ENCODE measurements at places on chromosomes 5 and 9. TPM values are rescaled to one million over a fixed set of nuclear protein-coding genes. Genes with fewer than 3 reads are reported as not detected.

MIER3 gene
- total RNA-seq: 10.2 TPM

ANGPTL2 gene
- 2.1 TPM for total RNA-seq

FOXB2 gene
- not detected for total RNA-seq

OMD gene
- total RNA-seq: 0.40 TPM

PRUNE2 gene
- 4.9 TPM for total RNA-seq

RGS7BP gene
- total RNA-seq: 0.12 TPM

ISL1 gene
- total RNA-seq: not detected

PCDHA2 gene
- total RNA-seq: 0.04 TPM

CDC25C gene
- total RNA-seq: 2.7 TPM

RANBP3L gene
- 0.16 TPM for total RNA-seq

CCL27 gene
- total RNA-seq: 0.20 TPM

LCN9 gene
- total RNA-seq: not detected

GRIA1 gene
- not detected for total RNA-seq

MZB1 gene
- total RNA-seq: 3.3 TPM

PCDHB4 gene
- total RNA-seq: 0.52 TPM

ACTBL2 gene
- total RNA-seq: not detected

LPCAT1 gene
- 15.0 TPM for total RNA-seq

PHYHD1 gene
- 12.4 TPM for total RNA-seq

SLC25A51 gene
- 20.8 TPM for total RNA-seq

SLC22A4 gene
- 0.28 TPM for total RNA-seq

ARAP3 gene
- 3.3 TPM for total RNA-seq

SV2C gene
- 0.12 TPM for total RNA-seq

AGPAT2 gene
- 91.7 TPM for total RNA-seq

RLN2 gene
- not detected for total RNA-seq

PCDHB12 gene
- 0.72 TPM for total RNA-seq

GFI1B gene
- total RNA-seq: not detected

PIP5K1B gene
- 1.3 TPM for total RNA-seq

PHF24 gene
- 0.48 TPM for total RNA-seq

F12 gene
- 32.8 TPM for total RNA-seq

RASGEF1C gene
- total RNA-seq: not detected

TRUB2 gene
- 40.3 TPM for total RNA-seq

PITX1 gene
- total RNA-seq: 689 TPM

IL4 gene
- not detected for total RNA-seq

TAF1L gene
- not detected for total RNA-seq

ACSL6 gene
- 0.08 TPM for total RNA-seq

PCDHGA8 gene
- 0.64 TPM for total RNA-seq

INSYN2B gene
- total RNA-seq: not detected

CWC27 gene
- total RNA-seq: 14.7 TPM

F2RL1 gene
- 12.0 TPM for total RNA-seq

SLC6A19 gene
- not detected for total RNA-seq

PDCD1LG2 gene
- 0.32 TPM for total RNA-seq

PCDHGA4 gene
- total RNA-seq: 0.48 TPM

DDX31 gene
- 6.4 TPM for total RNA-seq

NPR2 gene
- total RNA-seq: 1.3 TPM

ARSI gene
- 1.7 TPM for total RNA-seq

MEIKIN gene
- total RNA-seq: not detected

HMCN2 gene
- 1.6 TPM for total RNA-seq

MSX2 gene
- total RNA-seq: 1.3 TPM

SOHLH1 gene
- not detected for total RNA-seq

DENND4C gene
- 31.6 TPM for total RNA-seq

ZBTB26 gene
- total RNA-seq: 2.0 TPM

DOLPP1 gene
- total RNA-seq: 14.7 TPM

PCDHGC3 gene
- 38.8 TPM for total RNA-seq

LHX3 gene
- 0.08 TPM for total RNA-seq

Data from esophagus mucosa (tissue), 1 donor.